ENCODE measurements at places on chromosomes 11 and 22.

DNA sequence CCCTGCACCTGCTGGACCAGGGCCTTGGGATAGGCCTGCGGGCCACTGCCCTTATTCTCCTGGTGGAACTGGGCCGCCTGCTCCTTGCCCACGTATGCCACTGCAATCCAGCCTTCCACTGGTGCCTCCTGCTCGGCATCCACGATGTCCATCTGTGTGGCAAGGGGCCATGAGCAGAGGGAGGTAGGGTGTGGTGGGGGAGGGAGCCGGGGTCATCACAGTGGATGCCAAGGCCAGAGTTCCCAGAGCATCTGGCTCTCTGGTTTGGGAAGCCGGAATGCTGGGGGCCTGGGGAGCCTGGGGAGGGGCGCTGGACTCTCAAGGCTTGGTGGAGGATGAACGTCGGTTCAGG is 627 bp downstream of the RNF215 start:
- DNase-seq = no peak

DNA sequence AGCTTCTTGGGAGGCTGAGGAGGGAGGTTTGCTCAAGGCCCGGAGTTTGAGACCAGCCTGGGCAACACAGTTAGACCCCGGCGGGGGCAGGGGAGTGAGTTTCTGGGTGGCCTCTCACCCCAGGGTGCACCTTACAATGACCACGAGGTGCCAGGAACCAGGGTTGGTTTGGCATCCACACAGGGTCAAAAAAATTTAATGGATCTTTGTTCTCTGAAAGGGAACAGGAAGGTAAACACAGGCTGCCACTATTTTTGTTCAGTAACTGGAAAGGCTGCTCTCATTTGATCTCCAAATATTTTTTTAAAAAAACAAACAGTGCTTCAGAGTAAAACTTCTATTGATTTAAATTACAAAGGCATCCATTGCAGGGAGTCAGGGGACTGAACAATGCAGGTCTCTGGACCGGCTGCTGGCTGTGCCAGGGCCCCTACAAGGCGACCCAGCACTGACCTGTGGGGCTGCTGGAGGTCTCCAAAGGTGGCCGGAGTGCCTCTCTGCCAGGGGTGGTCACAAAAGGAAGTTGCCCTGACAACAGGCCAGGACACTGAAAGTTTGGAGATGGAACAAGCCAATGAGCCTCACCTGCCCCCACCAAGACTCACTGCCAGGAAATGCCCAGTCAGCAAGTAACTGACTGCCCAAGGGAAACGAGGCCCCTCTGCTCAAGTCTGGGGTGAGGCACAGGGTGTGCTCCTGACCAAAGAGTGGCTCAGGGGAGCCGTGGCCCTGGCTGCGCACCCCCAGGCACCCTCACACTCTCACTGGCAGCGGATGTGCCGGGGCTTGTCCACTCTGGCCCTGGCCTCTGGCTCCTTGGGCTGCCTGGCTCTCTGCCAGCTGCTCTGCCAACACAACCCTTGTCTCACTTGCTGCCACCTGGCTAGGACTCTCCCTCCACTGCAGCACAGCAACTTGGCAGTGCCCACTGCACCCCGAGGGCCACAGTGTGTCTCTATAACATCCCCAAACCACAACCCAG is 51.8 kb downstream of the ARFGAP3 start:
- no peak for DNase-seq

DNA sequence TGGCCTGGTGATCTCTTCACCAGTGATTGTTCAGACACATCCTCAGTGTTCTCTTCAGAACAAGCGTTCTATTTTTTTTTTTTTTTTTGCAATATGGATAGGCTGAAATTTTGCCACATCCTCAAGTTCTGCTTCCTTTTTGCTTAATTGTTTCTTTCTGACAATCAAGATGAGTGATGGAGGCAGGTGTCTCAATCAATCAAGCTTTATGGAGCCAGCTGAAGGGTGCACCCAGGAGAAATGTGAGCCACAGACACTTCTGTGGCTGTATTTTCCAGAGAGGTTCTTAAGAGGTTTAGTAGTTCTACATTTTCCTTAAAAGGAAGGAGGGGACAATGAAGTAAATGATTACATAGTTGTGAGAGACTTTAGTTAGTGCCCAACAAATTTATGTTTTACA is 43.9 kb upstream of the ASPHD2 start:
- no peak for DNase-seq

- no peak for DNase-seq
Measured at GRCh38 chr11:117502779-117503100, 175.1 kb downstream of the CEP164 start.
